Calu3 (cell line): ENCODE measurements at places on chromosomes 2 and 18. TPM values are rescaled to one million over a fixed set of nuclear protein-coding genes. Genes with fewer than 3 reads are reported as not detected.

DNA sequence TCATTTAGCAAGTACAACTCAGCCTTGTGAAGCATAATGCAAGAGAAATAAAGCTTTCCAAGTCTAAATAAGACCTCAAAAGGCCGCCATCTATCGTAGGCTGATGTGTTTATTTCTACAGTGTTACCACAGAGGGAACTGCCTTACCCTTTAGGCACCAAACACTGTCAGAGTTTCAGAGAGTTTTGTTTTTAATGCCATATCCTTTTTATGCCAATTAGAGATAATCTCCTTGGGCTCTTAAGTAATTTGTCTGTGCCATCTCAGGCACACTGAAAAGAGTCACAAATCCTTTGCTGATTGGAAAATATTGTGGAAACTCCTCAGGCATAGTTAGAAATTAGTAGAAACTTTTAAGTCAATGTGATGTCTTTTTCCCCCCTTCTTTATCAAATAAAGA is 797.1 kb downstream of the SLC4A3 start:
- DNase-seq, result no peak

GRCh38 chr2:111944531-111945210 is 46.3 kb downstream of the MERTK start:
- DNase-seq, result no peak

GRCh38 chr2:29309090-29310029 is 194.1 kb downstream of the CLIP4 start:
- DNase-seq, result peak; percentile 72

GRCh38 chr2:218238887-218239286 is 21.9 kb downstream of the ARPC2 start:
- no peak for DNase-seq

GRCh38 chr2:204657024-204657423 is 111.7 kb downstream of the PARD3B start:
- DNase-seq, result no peak

DNA sequence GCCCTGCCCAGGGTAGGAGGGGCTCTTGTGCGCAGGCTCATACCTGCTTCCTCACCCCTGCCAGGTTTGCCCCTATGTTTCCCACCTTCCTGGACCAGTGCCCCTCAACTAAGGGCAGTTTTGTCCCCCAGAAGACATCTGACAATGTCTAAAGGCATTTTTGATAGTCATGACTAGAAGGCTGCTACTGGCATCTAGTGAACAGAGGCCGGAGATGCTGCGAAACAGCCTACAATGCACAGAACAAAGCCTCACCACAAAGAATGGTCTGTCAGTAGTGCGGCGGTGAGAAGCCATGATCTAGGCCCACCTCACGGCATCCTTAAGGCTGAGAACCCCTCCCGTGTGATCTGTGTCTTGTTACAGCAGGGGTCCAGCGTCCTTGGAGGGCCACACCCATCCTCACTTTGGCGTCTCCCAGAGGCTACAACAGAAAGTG is 96.0 kb downstream of the TMEM17 start:
- no peak for DNase-seq

DNA sequence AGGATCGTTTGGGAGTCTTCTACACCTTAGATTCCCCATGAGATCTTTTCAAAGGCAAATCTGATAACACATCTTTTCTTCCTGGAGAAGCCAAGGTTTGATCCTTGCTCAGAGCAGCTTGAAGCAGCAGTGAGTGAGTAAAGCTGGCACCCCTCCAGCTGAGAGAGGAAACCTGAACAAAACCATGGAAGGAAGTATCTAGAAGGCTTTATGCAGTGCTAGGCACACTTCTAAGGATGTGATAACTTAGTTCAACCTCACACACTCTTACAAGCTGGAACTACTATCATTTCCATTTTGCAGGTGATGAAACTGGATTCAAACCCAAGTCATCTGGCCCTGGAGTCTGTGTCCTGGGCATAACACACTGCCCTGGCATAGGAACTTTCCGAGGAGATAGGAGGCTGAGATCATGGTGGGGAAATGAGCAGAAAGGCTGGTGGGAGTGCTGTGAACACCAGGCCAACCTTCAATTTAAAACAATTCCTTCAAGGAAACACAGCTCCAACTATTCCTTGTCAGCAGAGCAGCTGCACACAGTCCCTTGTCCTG is 71.2 kb downstream of the CTAGE1 start:
- DNase-seq, result peak; percentile 62

Gene CHRND
- not detected in 2 replicates for total RNA-seq

Gene CCDC138
- total RNA-seq, result 11.3 and 12.0 TPM in 2 replicates

DNA sequence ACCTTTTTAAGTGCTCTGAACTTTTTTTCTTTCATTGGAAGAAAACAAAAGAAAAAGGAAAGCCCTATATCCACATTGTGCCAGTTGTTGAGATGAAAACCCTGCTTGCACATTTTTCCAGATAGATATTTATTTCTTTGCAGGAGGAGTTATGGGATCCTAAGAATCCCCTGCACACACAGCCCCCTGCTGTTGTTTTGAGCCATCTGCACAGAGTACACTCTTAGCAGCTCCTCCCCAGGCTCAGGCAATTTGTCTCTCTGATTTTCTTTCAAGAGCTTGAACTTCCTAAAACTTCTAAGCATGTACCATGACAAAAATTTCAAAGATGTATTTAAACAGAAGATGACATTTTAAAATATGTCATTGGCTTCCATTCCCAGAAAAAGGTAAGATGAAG is 436.9 kb downstream of the METTL4 start:
- no peak for DNase-seq

- no peak for DNase-seq
These were observed 13.2 kb downstream of the NRP2 start for GRCh38 chr2:205695460-205695991.

DNA sequence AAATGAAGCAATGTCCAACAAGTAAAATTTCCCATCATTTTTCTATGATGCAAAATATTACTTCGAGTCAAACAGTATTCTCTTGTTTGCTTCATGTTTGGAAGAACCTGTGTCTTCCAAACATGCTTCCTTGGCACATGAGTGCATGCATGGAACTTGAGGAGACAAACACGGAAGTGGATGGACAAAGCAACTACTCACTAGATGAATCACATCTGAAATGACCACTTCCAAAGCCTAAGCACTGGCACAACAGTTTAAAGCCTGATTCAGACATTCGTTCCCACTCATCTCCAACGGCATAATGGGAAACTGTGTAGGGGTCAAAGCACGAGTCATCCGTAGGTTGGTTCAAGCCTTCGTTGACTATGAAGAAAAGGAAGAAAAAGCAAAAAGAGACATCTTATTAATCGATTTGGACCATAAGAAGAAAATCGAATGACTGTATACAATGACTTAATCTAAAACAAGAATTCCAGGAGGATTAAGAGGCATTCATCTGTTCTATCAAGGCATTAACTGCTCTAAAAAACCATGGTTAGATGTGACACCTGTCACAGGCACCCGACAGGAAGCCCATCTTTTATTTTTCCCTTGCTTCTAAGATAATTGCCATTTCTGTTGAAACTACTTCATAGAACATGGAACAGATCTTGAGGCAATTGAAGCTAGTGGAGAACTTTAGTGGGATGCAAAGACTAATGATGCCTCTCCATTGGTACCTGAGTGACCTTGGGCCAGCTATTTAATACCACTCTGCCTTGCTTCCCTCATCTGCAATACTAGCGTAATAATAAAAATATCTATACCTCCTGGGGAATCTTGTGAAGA is 56.0 kb downstream of the ATIC start:
- DNase-seq, result no peak

- no peak for DNase-seq
These were observed 69.4 kb downstream of the CABLES1 start for GRCh38 chr18:23204589-23205235.
